ENCODE measurements at places on chromosomes 16 and 17. TPM values are rescaled to one million over a fixed set of nuclear protein-coding genes. Genes with fewer than 3 reads are reported as not detected.

DNA sequence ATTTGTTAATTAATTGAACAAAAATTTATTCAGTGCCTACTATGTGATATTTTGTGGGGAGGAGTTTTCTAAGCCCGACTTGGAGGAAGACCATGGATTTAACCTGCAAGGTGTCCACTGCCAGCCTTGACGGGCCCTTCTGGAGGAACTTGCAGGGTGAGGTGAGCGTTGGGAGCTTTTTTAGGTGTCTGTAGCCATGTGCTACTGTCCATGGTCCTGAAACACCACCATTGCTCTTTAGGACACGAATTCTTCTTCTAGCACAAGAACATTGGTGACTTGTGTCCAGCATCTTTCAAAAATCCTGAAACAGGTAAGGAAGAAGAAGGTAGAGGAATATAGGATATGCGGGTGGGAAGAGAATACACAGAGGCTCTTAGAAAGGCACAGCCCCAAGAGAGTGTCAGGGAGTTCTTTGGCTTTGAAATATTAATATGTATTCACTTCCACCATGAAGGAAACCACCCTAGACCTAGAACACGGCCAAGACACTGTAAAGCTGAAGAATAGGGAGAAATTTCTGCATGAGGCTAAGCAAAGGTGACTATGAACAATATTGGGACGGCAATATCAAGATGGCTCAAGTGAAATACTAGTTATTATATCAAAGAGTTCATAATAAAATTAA is 27.9 kb upstream of the OR4D1 start:
- DNase-seq = peak; percentile 44

DNA sequence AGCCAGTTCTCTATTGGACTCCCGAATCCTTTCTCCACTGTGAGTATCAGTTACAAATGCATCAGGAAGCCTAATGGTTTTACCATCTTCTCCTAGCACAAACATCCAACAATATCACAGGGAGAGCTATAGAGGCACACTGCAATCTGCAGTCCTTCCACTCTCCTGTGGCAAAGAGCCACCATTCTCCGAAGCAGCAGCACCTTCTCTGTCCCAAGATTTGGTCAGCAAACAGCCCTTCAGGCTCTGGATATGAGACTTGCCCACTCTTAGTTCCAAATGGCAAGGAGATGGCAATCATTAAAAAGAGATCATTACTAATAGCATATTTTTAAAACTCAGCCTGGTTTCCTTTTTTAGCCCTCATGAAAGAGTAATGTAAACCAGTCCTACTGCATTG is 223.4 kb downstream of the HS3ST3A1 start:
- no peak for DNase-seq

DNA sequence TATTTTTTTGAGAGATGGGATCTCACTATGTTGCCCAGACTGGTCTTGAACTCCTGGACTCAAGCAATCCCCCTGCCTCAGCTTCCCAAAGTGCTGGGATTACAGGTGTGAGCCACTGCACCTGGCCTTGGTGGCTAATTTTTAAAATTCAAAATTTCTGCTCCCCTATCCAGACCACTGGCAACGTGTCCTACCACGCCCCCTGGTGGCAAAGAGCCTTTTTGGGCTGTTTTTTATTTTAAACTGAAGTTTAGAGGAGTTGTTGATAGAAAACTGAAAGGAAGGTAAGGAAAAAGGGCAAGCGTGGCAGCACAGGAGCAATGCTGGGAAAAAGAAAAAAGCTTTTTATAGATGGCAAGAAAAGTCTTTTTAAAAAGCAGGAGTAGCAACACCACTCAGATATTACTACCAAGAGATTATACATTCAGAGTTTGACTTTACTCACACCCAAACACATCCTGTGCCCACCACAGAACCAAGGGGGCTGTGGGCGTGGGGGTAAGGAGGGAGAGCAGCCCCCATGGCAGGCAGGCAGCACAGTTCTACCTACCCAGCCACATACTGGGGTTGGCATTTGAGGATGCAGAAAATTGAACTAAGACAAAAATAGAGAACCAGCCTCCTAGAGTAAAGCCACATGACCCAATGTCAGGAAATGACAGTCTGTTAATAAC is 4.2 kb upstream of the MXRA7 start:
- no peak for DNase-seq

DNA sequence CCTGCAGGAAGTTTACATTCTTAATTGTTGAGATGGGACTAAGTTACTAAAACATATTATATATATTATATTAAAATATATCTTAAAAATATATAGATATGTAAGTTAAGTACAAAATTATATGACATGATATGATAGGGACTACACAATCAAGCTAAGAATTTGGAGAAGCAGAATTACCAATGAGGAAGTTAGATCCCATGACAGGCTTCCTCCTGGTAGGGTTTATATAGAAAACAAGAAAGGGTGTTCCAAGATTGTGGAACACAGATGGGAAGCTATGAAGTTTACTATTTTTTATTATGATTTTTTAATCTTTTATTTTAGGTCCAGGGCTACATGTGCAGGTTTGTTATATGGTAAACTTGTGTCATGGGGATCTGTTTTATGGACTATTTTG is 260.8 kb upstream of the ZFHX3 start:
- no peak for DNase-seq

GRCh38 chr17:80559825-80560251 is 15.2 kb downstream of the RPTOR start:
- no peak for DNase-seq

- no peak for DNase-seq
Measured at GRCh38 chr17:32274643-32275042, 9.0 kb downstream of the RHBDL3 start.

GRCh38 chr16:80947708-80948625 is 58.7 kb downstream of the CMC2 start:
- DNase-seq = no peak

GRCh38 chr16:68519225-68519745 is 19.8 kb upstream of the ZFP90 start:
- no peak for DNase-seq

DNA sequence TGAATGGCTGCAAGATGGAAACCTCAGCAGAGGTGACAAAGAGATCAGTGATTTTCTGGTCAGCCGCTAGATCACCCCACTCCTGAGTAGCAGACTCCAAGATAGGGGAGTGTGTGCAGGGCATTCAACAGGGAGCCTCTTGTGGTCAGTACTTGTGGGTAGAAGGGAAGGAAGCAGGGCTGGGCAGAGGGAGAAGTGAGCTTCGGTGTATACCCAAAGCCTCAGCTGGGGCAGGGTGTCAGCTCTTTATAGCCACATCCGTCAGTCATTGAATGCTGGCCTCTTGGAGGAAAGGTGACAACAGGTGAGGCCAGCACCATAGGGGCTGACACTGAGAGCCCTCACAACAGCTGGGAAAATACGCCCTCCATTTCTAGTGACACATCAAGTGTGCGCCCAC is 2.2 kb upstream of the SLC12A3 start:
- no peak for DNase-seq

DNA sequence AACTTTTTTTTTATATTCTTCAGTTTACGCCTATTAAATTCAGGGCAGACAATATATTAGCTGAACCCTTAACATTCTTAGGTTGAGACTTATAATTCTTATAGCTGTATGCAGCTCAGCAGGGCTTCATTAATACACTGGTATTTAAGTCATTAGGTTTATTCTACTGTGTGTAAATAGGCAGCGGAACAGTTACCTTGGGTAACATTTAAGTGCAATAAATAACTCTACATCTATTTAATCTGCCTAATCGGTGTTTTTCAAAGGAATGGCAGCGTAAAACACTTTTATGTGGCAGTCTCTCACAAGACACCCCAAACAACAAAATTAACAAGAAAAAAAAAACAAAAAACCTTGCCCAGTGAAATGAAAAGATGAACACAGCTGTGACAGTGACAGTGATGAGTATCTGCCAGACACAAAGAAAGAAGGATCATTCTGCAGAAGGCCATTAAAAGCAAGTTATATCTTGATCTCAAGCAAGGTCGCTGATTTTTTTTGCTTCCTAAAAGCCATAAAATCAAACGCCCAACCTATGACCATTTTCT is 32.6 kb downstream of the KCNJ2 start:
- no peak for DNase-seq

DNA sequence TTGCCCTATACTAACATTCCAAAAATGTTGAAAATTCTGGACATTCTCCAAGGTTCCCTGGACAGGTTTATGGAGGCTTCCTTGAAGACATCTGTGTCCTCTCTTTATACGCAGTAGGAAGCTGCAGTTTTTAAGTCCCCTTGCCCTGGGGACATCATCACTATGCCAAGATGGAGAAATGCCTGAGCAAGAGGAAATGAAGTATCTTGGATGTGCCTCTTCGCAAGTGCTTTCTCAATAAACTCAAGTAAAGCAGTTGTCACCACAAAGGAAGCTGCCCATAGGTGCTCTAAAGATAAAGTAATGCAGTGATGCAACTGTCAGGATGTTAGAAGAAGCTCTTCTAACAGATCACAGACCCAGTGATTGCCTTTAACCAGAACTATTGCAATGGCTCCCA is 71.0 kb downstream of the CDYL2 start:
- DNase-seq = no peak

DNA sequence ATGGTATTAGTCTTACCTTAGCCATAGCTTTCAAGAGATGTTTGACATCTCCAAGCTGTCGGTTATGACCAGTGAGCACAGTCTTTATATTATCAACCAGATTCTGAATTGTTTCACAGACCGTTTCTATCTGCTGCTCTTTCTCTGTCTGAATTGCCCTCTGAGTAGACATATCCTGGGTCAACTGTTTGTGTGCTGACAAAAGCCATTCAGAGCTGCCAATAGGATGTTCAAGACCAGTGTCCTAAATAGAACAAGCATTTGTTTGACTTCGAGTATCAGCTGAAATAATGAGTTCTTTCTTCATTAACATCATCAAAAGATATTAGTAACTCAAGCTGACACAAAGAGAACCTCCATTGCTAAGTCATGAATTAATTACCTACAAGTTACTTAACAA is 14.9 kb upstream of the ARL6IP1 start:
- DNase-seq = no peak

- peak; percentile 87 for DNase-seq
Measured at GRCh38 chr17:50550661-50551432, 3.9 kb downstream of the SPATA20 start.

DNA sequence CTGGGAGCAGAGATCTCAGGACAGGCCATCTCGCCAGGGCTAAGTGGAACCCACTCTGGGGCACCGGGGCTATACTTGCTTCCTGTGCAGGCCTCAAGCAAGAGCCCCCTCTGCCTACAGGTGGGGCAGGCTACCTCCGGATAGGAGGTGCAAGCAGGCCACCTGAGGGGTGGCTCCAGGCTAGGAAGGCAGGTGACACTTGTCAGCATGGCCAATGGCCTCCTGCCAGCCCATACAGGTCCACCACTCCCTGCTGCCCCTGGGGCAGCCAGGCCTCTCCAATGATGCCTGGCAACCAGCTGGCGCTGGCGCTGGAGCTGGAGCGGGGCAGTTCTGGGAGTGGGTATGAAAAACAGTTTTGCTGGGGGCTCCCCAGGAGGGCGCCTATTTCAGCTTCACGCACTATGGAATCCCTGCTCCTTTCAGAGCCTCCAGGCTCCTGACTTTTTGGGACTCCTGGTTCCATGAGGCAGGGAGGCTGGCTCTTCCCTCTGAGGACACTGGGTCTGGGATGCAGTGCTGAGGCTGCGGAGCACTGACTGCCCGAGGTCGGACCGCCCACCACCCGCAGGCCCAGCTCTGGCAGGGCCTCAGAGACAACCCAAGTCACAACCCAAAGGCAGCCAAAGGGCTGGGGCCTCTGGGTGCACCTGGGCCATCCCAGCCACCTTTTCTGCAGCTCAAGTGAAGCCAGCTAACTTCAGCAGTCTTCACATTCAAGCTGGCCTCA is 8.4 kb upstream of the SREBF1 start:
- DNase-seq = no peak

- DNase-seq = no peak
Measured at GRCh38 chr17:52170963-52171572, 12.6 kb upstream of the CA10 start.

DNA sequence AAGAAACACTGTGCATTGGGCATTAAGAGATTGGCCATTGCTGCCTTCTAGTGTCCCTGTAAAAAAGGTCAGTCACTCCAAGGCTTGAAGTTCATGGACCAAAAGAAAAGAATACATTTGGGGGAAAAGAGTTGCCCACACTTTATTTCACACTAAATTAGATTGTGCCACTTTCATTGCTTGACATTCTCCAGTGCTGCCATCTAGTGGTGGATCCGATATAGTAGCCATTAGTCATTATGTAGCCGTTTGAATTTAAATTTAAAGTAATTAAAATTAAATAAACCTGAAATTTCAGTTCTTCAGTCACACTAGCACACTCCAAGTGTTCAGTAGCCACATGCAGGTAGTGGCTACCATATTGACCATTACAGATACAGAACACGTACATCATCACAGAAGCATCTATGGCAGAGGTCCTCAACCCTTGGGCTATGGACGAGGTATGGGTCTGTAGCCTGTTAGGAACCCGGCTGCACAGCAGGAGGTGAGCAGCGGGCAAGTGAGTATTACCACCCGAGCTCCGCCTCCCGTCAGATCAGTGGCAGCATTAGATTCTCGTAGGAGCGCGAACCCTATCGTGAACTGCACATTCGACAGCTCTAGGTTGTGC is 21.9 kb upstream of the CDH5 start:
- DNase-seq = peak; percentile 52

GRCh38 chr16:51982715-51983680 is 563.9 kb downstream of the TOX3 start:
- peak; percentile 56 for DNase-seq

GRCh38 chr17:68087851-68088250 is 52.3 kb downstream of the KPNA2 start:
- no peak for DNase-seq

- peak; percentile 40 for DNase-seq
Measured at GRCh38 chr17:41329279-41329948, 13.9 kb upstream of the KRTAP17-1 start.

DNA sequence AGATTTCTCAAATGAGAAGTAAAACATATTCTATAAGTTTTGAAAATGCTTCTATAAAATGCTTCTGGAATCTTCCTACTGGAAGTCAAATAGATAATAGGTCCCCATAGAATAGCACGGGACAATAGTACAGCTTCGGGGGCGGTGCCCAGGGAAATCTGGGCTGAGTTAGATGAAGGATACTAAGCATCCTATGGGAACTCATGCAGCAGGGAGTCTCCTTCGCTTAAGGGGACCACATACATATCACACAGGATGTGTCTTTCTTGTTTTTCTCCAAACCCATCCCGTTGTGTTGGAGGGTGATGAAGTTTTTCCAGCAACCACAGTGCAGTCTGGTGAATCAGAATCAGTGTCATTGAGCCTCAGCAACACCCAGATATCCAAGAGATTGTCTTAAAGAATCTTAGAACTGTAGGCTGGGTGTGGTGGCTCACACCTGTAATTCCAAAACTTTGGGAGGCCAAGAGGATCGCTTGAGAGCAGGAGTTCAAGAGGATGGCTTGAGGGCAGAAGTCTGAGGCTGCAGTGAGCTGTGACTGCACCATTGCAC is 84.2 kb downstream of the PITPNC1 start:
- DNase-seq = no peak

GRCh38 chr17:77400445-77400870 is 259.7 kb downstream of the SEC14L1 start:
- no peak for DNase-seq

Gene CCL1
- total RNA-seq = not detected

Gene PERCC1
- not detected for total RNA-seq

Gene DOC2B
- 30.6 TPM for total RNA-seq

Gene TAOK1
- total RNA-seq = 50.6 TPM

Gene C16orf46
- total RNA-seq = 0.27 TPM

Gene CACNG4
- 0.49 TPM for total RNA-seq

Gene STH
- not detected for total RNA-seq

Gene GAS2L2
- total RNA-seq = not detected

Gene ZACN
- 0.10 TPM for total RNA-seq

All from NCI-H460 (cell line).